ENCODE measurements at places on chromosomes 16 and 17.

DNA sequence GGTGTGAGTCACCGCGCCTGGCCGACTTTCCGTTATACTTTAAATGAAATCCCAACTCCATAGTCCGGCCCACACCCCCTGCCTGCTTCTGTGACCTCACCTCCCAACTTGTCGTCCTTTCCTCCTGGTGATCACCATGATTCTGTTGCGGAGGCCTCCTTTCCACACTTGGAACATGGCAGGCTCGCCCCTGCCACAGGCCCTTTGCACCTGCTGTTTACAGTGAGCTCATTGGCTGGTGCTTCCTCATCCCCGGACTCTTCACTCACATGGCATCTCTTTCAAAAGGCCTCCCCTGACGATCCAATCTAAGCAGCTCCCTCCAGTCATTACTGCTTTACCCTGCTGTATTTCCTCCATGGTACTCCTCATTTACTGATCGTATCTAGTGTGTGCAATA lies 64.6 kb downstream of the RAP1GAP2 start:
- no peak for DNase-seq

- no peak for DNase-seq
These were observed 5.7 kb downstream of the PRSS53 start for GRCh38 chr16:31083081-31083480.

DNA sequence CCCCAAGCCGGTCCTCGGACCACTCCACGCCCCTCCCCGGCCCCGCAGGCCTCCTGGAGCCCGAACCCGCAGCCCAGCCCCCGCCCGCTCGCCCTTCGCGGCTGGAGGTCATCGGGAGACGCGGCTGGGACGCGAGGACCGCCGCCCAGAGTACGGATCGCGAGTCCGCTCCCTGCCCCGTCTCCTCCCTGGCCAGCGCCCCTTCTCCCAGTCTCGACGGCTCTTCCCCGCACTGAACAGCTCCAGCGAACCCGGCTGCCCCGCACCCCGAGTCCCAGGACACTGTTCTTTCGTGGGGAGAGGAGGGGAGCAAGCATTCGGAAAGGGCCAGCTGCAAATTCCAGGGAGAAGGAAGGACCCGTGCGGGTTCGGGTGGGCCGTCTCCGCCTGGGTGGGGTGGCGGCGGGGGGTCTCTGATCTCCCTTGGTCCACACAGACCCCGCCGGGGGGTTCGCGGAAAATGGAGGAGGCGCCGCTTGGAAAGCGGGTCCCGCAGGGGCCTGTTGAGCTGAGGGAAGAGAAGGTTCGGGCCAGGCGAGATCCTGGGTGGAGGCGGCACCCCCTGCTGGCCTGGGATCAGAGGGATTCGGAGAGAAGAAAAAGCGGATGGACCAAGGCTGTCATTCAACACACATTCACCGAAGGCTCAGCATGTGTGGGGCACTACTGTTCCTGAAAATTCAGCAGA lies 632 bp upstream of the RTN4RL1 start:
- DNase-seq = no peak

GRCh38 chr16:53176434-53176833 lies 121.6 kb downstream of the CHD9 start:
- no peak for DNase-seq

DNA sequence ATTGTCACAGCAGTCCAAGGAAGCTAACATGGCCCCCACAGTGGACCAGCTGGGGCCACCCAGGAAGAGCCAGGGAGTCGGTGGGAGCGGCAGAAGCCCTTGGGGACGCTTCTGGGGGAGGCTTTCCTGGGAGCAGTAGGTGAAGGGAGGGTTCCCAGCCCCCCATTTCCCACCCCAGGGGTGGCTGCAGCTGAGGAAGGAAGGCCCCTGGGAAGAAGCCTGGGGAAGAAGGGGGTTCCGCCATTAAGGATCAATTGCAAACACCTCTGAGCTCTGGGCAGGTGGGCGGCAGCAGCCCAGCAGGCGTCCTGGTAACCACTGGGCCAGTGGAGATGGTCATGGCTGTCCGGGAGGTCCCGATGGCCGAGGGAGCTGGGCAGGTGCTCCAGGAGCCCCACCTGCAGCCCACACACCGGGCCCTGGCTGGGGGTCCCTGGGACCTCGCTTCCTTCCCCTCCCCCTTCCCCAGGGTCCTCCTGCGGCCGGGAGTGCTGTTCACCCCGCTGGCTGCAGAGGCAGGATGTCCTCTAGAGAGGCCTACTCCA lies 592 bp upstream of the PERCC1 start:
- no peak for DNase-seq

Data from activated CD8-positive, alpha-beta memory T cell treated with anti-CD3 and anti-CD28 coated beads for 1 hour (primary cell).